C1 segment of cervical spinal cord (tissue), 14 donors: ENCODE measurements at places on chromosomes 12 and 14.

GRCh38 chr14:86575141-86575540 is 1045.2 kb downstream of the FLRT2 start:
- no peak for DNase-seq

DNA sequence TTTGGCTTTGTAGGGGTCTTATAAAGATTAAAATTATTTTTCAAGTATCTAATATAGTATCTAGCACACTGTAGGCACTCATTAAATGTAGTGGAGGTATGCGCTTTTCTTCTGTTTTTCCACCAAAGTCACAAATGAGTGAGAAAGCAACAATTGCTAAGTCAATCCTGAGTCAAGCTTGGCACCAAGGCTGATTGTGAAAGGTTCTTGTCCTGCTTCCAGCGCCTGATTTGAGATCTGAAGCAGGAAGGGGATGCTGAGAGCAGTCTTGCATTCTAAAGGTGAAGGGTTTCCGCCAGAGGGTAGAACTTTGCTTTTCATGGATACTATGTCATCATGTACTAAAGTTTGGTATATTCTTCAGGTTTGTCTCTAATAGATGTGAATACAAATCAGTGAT is 64.9 kb upstream of the DAAM1 start:
- DNase-seq: no peak

DNA sequence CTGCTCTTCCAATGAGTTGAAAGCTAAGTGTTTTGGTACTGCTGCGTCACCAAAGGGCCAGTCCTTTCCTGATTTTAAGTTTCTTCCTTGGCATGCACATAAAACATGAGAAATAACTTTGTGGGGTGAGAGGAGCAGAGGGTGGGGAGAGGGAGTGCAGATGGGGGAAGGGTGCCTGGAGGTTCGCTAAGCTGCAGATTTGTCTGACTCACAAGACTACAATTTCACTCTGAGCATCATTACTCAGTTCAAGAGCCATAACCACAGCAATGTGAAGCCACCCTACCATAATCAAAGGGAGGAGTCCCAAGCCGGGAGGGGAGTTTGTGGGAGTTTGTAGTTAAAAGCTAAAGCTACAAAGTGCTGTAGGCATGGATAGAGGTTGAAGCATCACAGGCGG is 136.1 kb downstream of the ANO2 start:
- no peak for DNase-seq

DNA sequence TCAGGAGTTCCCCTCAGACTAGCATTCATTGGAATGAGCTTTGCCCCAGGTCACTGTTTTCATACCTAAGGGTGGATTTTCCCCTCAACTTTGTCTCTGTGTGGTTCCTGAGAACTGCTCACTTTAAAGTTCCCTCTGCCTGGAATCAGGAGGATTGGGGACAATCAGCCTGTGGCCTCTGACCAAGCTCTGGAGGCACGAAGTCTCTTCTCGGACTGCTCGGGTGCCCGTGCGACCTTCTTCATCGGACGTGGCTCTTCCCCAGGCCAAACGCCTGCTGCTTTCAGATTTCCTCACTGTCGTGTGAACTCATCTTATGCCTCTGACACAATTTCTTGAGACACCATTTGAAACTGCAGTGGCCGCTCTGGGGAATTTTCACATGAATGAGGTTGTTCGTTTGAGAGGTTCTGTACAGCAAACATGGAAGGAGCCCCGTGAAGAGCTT is 153.7 kb upstream of the PZP start:
- no peak for DNase-seq

DNA sequence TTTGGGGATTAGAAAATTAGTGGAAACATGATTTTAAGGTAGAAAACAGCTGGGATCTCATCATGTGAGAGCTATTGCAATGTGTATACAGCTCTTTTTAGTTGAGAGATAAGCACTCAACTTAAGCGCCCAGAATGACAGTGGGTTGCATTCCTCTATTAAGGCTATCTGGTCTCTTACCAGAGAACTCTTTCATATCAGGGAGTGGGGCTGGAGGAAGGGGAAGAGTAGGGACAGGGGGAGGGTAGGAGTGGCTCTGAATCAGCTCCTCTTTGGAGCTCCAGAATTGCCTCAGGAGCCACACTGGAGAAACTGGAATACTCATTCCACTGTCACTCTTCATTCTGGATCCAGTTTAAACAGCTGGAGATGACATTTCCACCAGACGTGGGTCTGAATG is 9.2 kb upstream of the PLEKHG3 start:
- no peak for DNase-seq

DNA sequence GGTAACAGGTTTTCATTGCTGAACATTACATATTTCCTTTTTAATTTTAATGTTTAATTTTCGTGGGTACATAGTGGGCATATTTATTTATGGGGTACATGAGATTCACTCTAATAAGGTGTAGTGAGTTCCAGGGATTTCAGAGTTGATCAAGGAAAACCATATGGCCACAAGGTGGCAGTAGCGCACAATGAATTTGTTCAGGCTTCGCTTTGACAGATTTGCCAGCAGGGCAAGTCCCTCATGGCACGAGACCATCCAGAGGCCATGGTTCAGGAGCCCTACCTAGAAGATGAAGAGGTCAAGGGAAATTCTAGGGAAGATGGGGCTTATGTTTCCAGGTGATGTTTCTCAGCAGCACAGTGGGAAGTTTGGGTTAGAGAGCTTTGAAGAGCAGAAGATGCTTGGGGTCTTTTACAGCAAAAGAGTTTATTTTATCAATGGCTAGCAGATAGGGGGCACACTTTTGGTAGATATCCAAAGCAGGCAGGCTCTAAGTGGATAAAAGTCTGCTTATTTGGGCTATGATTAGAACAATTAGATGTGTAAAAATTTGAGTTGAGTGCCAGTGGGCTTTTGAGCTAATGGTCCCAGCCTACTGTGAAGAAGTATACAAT is 1004.4 kb downstream of the AACS start:
- DNase-seq: no peak

- DNase-seq: no peak
Measured at GRCh38 chr14:23207146-23207540, 23.7 kb upstream of the SLC7A8 start.

DNA sequence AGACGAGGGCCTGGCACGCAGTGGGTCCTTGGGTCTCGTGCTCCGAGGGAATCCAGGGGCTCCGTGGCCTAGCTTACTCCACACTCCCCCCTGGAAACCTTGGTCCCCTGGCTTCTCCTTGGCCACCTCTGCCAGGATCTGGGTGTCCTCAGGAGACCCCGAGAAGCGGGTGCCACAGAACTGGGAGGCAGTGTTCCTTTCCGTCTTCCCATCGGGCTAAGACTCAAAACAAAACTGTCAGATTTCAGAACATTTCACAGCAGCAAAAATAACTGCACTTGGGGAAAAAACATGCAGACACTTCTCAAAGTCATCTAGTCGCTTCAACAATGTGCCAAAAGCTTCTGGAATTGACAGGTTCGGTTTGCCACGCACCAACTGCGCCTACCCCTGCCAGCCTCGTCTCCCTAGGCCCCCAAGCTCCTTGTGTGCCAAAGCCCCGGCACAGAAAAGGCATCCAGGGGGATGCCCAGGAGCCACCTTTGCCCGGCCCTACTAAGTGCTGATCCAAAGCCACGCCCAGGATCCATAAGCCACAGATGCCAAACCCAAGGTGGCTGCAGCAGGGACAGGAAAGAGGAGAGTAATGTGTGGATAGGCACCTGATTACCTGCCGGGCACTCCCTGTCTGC is 58.4 kb upstream of the DIO3 start:
- DNase-seq: no peak

- DNase-seq: no peak
Measured at GRCh38 chr12:3551386-3551785, 60.4 kb downstream of the PRMT8 start.

DNA sequence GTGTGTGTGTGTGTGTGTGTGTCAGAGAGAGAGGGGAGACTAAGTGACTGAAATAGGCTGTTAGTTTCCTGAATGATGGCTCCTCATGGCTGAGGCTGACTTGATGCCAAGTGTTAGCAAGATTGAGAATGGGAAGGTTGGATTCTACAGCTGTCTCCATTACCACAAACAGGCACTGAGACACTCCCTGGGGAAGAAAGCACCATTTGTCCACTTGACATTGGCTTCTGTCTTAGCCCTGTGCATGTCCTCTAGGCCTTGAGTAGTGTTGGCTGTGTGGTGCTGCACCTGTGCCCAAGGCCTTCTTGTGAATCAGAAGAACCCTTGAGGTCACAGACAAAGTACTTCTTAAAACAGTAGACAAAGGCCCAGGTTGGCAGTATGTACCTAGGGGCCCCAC is 15.6 kb downstream of the ERG28 start:
- DNase-seq: no peak

DNA sequence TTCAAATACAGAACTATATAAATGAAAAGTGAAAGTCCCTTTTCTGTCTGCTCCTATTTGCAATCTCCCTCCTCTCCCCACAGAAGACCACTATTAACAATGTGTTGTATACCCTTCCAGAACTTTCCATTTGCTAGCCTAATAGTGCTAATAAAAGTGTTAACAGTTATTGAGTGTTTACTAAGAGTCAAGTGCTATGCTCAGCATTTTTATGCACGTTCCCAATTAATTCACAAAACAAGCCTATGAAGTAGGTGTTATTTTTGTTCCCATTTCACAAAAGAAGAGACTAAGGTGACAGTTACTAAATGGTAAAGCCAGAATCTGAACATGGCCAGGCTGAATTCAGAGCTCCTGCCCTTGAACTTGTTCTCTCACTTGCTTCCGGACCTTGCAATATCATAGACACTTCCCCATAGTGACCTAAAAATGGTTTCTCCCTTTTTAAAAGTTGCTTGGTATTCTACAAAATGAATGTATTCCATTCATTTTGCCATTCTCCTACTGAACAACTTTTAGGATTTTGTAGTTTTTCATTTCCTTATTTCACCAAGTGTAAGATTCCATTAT is 1.6 kb upstream of the PRKAB1 start:
- no peak for DNase-seq

GRCh38 chr14:72738161-72738611 is 155.7 kb downstream of the DPF3 start:
- no peak for DNase-seq

- no peak for DNase-seq
Measured at GRCh38 chr12:116385486-116386217, 108.2 kb upstream of the MED13L start.

DNA sequence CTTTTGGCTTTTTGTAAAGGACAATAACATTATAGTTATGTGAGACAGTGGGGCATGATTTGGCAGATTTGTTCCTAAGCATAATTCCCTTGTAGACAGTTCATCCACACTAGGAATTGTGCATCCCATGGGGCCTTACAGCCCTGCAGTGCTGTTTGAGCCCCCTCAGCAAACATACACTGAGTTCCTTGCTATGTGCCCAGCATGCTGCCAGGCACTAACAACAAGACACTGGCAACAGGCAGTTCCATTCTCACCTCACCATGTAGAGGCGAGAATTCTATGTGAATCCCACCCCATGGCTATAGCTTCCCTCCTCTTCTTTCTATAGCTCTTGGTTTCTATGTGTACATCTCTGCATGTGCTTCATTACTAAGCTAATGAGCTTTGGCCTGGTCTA is 1.9 kb downstream of the THTPA start:
- no peak for DNase-seq

GRCh38 chr12:9387450-9387849 is 179.3 kb upstream of the PZP start:
- DNase-seq: no peak

DNA sequence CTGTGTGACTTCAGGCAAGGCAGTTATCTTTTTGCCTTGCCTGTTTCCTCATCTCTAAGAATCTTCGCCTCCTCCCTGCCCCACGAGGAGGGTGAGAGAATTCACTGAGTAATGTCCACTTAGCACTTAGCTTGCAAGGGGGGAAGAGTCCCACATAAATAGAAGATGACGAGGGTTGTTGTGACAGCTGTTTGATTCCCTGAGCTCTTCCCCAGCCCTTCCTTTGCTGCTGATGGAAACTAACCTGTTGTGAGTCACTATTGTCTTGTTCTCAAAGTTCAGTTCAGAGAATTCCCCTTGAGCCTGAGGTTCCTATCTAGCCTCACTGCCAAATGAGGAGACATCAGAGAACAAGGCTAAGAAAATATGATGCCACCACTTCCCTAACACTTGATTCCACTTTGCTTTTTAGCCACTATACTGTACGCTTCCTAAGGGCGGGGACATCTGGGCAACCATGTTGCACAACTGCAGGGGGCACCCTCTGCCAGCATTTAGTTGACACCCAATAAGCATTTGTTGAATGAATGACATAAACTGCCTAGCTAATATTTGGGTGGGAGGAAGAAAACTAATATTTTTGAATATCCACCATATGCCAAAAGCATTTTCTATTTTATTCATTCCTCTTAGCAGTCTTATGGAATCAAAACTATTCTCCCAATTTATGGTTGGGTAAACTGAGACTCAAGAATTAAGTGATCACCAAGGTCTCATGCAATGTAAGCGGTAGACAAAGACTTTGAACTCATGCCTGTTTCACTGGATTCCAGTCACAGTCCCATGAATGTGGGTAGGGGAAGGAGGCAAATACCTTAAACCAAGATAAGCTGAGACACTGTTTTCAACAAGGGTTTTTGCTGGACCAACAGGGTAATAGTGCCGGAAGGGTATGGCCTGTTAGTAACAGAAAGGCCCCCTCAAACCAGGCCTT is 77.6 kb downstream of the ZFP36L1 start:
- no peak for DNase-seq

GRCh38 chr12:11686120-11686519 is 36.6 kb downstream of the ETV6 start:
- no peak for DNase-seq

GRCh38 chr14:75591331-75591946 is 13.0 kb downstream of the FLVCR2 start:
- no peak for DNase-seq

DNA sequence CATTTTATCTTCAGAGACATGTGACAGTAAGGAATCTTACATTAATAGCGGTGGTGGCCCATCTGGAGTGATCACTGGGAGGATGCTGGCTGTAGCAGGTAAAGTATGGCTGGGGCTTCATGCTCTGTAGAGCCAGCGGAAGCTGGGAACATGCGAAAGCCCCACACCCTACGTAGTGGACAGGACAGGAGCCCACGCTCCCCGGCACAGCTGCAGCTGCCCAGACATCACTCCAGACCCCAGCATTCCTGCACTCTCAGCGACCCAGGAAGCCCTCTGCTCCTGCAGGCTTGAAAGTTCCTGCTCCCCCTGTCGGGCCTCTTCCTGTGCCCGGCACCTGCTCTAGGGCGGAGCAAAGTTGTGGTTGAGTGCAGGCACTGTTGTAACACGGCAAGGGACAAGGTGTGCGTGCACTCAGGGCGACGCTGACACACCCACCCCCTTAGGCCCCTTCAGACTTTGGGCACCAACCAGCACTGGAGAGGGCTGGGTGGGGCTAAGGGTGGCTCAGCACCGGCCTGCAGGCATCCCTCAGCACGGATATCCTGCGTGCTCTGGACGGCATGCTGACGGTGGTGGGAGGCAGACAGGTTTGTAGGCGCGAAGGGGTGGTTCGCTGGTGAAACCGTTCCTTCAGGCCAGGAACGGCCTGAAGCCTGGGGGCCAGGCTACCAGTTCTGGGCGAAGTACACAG is 568.3 kb downstream of the FSCB start:
- no peak for DNase-seq

- DNase-seq: no peak
Measured at GRCh38 chr12:87671757-87672156, 357.4 kb downstream of the C12orf50 start.
